ENCODE measurements at places on chromosomes 13 and 19.

DNA sequence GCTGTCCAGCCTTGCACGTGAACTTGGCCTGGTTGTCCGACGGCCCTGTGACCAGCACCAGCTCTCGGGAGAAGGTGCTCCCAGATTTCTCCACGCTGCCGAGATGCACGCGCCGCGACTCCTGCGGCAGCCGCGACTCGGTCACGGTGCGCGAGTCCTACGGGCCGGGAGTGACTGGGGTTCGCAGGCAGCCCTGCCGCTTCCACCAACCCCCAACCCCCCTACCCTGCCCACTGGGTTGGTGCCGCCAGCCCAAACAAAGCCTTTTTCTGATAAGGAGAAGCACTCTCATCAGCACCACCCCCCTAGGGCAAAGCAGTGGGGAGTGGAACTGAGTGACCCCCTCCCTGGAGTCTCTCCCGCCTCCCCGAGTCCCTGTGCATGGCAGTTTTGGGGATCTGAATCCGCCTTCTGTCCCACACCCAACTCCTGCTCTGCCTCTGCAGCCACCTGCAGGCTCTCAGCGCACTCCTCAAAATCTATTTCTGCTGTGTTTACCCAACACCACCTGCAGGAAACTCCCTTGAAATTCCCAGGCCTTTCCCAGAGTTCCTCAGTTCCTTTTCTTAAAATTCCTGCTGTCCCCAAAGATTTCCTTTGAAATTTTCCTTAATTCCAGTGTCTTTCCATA is 6.2 kb downstream of the NPHS1 start:
- no peak for DNase-seq

GRCh38 chr19:45243144-45243732 is 2.0 kb downstream of the EXOC3L2 start:
- DNase-seq, result no peak

DNA sequence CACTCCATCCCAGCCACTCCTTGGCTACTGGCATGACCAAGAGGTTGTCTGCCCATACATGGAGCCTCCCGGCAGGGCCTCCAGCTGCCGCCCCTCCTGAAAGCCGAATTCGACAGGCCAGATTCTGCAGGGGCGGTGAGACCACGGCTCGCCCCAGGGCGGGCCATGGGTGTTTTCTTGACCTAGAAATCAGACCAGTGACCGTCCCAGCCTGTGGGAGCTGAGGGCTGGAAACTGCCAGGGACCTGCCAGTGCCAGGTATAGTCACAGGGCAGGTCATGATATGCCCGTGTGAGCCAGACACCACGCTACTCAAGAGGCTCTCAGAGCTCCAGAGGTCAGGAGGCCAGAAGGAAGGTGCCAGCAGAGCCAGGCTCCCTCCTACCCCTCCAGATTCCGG is 16.8 kb downstream of the DAPK3 start:
- DNase-seq, result no peak

- DNase-seq, result no peak
Measured at GRCh38 chr19:10137751-10138682, 18.3 kb upstream of the EIF3G start.

- DNase-seq, result no peak
Measured at GRCh38 chr13:37665420-37665819, 66.9 kb upstream of the POSTN start.

DNA sequence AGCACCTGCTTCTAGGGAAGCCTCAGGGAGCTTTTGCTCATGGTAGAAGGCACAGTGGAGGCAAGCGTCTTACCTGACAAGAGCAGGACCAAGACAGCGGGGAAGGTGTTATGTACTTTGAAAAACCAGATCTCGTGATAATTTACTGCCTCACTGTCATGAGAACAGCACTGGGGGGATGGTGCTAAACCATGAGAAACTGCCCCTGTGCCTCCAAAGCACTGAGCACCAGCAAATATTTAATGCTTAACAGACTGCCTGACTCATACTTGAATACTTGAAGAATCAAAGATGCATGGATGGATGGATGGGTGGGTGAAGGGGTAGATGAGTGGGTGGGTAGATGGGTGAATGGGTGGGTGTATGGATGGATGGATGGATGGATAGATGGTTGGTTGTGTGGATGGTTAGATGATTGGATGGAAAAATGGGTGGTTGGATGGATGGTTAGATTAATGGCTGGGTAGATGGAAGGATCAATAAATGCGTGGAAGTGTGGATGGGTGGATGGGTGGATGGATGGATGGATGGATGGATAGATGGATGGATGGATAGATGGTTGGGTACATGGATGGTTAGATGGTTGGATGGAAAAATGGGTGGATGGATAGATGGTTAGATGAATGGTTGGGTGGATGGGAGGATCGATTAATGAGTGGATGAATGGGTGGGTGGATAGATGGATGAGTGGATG is 101.1 kb upstream of the IPO5 start:
- DNase-seq, result no peak

- DNase-seq, result no peak
Measured at GRCh38 chr19:2189880-2190279, 26.1 kb downstream of the DOT1L start.

- no peak for DNase-seq
Measured at GRCh38 chr19:3687774-3688706, 12.2 kb downstream of the PIP5K1C start.

GRCh38 chr13:85367887-85368286 is 431.3 kb downstream of the SLITRK6 start:
- no peak for DNase-seq

- no peak for DNase-seq
Measured at GRCh38 chr19:16530540-16531379, 11.5 kb downstream of the CHERP start.

DNA sequence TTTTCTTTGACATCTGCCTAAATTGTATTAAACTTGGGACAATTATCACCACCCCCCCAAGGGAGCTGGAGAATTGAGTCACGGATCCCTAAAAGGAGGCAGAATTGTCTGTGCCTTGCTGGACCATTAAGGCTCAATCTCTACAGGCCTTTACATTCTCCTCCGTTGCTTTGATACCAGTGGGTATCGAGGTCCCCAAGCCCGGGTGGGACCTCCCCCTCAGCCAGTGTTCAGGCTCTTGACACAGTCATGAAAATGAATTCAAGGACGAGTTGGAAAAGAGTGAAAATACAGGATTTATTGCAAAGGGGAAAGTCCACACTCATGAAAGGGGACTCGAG is 5.6 kb downstream of the PPP1R15A start:
- DNase-seq, result no peak

DNA sequence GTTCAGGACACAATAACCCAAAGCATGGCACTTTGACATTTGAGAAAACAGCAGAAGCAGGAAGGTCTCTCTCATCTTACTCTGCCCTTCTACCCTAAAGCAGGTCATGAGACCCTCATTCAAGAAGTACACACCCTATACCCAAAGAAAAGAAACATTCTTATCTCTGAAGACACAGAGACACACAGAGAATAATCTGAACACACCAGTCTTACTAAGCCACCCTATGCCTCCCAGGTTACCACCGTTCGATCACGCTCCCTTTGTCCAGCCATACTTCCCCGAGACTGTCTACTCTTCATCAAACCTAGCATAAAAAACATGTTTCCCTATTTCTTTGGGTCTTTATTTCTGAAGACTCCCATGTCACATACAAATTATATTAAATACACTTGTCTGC is 66.5 kb upstream of the ANKRD10 start:
- no peak for DNase-seq

- no peak for DNase-seq
Measured at GRCh38 chr13:84927442-84928169, 871.6 kb downstream of the SLITRK6 start.

GRCh38 chr13:76129305-76130000 is 493.3 kb downstream of the LMO7 start:
- no peak for DNase-seq

- DNase-seq, result no peak
Measured at GRCh38 chr13:94632226-94632980, 30.7 kb downstream of the GPR180 start.

DNA sequence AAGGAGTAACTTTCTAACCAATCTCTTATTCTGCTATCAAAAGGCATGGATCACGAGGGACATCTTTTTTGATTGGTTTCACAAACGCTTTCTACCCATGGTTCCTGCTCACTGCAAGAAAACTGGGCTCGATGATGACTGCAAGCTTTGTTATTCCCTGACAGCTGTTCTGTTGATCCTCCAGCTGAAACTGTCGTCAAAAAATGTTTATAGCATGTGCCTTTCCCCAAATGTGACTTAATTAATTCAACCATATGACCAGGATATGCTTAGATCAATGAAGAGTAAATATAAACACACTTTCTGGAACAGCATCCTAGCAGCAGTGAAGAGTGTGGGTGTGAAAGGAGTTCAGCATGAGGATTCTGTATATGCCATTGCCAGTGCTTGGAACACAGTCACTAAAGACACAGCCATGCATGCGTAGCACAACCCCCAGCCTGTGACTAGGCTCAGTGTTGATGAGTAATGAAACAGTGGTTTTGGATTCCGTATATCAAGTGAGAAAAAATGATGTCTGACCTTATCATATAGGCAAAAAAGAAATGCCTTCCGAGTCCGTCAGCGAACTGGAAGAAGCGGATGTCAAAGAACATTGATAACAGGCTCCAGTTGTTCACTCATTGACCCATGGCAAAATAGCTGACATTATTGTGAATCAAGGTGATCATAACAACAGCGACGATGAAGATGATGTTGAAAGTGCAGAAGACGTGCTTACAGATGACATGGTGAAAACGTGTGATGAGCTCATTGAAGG is 347.4 kb downstream of the FGF9 start:
- no peak for DNase-seq

- DNase-seq, result no peak
Measured at GRCh38 chr19:11179716-11180297, 17.5 kb downstream of the KANK2 start.

GRCh38 chr19:47339196-47339880 is 7.4 kb downstream of the C5AR2 start:
- no peak for DNase-seq

DNA sequence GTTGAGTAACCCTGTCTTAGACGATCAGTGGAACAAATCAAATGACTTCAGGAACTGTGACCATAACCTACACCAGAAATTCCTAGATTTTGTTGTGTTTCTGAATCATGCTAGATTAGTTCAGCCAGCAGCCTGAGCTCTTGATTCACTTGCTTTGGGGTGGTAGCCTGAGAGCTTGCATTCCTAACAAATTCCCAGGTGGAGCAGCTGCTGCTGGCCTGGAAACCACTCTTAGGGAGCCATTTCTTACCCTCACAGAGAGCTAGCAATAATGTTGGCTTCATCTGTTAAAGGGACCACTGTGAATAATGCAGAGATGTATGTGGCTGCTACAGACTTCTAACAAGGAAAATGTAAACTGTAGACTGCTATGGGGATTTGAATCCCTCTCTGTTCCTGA is 388.1 kb upstream of the PRR20A start:
- no peak for DNase-seq

GRCh38 chr19:808423-808775 is 11.1 kb downstream of the PTBP1 start:
- DNase-seq, result no peak

- no peak for DNase-seq
Measured at GRCh38 chr19:16722591-16722990, 2.9 kb downstream of the NWD1 start.

DNA sequence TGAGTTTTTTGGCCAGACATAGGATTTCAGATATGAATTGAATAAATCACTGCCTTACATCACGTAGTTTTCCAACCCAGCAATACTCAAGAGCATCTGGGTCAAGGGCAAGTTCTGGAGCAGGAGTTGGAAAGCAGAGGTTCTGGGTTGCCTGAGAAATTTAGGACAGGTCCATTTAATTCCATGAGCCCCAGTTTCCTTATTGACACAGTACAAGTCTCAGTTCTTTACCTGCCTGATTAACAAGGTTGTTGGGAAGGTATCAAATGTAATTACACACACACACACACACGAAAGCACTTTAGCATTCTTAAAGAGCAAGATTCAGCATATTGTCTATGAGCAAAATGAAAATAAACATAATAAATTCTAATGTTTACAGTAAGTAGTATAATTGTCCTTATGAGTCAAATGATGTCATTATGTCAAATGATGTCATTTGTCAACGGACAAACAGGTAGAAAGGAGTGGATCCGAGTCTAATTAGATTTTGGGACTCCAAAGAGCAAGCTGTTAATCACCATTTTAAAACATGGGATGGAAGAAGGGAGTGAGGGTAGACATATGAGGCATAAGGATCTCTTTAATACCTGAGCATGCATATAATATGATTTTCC is 268.4 kb upstream of the ARGLU1 start:
- DNase-seq, result no peak

DNA sequence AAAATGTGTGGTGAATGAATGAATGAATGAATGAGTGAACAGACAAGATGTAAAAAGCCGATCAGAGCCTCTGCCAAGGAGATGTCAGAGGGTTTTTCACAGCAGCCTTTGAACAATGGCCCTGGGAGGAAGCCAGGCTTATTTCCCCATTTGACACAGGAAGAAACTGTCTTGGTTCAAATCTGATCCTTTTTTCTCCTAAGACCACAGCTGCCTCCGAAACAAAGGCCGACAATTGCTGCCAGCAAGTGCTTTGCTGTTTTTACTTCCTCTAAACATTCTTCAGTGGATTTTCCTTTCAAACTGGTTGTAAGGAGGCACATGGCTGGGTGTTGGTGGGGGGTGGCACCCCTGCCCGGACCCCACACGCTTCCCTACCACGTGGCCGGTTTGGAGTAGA is 44.2 kb upstream of the HOMER3 start:
- peak; percentile 21 for DNase-seq

GRCh38 chr19:54168174-54168917 is 4.6 kb downstream of the TMC4 start:
- peak; percentile 89 for DNase-seq

DNA sequence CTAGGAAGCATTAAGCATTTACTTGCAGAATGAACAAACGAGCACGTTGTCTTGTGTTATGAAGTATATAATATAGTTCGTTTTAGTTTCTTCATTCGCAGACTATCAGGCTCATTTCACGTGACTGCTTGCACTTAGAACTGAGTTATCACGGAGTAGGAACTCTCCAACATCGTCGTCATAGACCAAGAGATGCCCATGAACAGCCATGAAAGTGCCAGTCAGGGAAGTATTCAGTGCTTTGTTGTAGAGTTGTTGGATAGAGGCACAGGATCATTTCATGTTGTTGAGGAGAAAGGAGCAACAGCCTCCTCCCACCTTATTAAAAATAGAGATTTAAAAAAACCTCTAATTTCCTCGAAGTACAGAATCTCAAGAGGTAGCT is 977 bp upstream of the IL17D start:
- DNase-seq, result no peak

DNA sequence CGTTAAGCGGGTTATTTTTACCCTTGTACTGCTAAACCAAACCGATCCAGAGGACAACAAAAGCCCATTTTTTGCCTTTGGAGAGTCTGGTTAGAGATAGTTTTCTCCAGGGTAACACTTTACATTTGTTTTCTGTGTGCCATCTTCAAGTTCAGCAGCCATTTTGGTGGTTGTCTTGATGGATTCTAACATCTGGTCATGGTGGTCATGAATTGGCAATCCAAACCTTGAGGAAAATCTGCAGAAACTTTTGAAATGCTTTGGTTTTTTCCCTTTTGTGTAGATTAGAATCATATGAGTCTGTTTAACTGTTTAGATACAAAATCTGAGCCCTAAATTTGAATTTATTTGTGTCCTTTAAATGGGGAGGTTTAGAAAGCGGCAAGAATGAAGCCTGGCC is 16.6 kb downstream of the HNRNPM start:
- no peak for DNase-seq
